ENCODE measurements at places on chromosomes 7 and 10.

- no peak for DNase-seq
These were observed 94.2 kb downstream of the ARL5B start for GRCh38 chr10:18753312-18753895.

GRCh38 chr10:70163448-70163847 is 6.9 kb downstream of the SAR1A start:
- no peak for DNase-seq

DNA sequence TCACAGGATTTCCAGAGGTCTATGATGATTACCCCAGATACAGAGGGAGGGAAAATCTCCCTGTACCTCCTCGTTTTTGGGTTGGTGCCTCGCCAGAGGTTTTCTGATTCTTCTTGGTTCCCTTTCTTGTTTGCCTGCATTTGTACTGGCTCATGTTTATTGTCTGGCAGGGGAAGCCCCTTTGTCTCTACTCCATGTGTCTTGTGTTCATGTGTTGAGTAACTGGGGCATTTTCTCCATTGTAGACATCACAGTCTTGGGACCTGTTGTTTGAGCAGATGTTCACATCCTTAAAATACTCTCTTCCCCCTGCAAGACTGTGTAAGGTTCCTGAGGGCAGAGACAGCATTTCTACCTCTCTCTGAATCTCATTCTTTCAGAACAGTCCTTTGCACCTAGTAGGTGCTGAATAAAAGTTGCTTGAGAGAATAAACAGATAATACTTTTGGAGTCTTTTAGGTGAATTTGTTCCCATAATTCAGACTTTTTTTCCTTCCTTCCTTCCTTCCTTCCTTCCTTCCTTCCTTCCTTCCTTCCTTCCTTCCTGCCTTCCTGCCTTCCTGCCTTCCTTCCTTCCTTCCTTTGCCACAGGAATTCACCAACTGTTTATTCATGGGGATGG is 25.1 kb downstream of the CDK14 start:
- no peak for DNase-seq

DNA sequence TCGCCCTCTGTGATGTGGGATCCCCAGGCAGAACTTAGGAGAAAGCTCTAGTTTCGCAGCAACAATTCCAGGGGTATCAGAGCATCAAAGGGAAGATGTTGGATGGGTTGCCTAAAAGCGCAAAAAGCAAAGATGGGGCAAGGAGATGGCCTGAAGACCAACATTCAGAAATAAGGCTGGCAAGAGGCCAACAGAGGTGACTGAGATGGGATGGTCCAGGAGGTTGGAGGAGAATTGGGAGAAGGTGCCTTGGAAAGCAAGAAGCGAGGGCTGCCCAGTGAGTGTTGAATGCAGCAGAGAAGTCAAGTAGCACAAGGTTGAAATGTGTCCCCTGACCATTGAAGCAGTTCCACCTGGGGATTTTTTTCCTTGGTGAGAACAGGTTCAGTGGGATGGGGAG is 38.4 kb upstream of the TMEM273 start:
- no peak for DNase-seq

DNA sequence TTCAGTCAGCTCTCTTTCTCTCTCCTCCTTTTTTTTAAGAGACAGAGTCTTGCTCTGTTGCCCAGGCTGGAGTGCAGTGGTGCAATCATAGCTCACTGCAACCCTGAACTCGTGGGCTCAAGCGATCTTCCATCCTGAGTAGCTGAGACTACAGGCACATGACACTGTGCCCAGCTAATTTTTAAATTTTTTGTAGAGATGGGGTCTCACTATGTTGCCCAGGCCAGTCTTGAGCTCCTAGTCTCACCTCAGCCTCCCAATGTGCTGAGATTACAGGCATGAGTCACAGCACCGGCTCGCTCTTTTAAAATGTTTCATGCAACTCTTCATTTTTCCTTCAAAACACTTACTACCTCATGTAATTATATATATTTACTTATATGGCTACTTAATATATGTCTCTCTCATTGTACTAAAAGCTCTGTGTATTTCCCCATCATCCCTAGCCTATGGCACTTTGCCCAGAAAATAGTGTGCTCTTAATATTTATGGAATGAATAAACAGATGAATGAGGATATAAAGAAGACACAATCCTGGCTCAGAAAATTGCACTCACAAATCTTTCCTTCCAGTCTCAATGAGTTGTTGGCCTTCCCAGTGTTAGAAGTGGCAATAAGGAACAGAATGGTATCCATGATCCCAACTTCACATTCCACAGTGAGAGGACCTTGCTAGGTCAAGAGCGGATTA is 33.9 kb downstream of the EBLN1 start:
- DNase-seq, result no peak

- no peak for DNase-seq
These were observed 218.8 kb upstream of the FRMD4A start for GRCh38 chr10:14549496-14549895.

GRCh38 chr7:101393865-101394264 is 31.2 kb downstream of the COL26A1 start:
- DNase-seq, result no peak

DNA sequence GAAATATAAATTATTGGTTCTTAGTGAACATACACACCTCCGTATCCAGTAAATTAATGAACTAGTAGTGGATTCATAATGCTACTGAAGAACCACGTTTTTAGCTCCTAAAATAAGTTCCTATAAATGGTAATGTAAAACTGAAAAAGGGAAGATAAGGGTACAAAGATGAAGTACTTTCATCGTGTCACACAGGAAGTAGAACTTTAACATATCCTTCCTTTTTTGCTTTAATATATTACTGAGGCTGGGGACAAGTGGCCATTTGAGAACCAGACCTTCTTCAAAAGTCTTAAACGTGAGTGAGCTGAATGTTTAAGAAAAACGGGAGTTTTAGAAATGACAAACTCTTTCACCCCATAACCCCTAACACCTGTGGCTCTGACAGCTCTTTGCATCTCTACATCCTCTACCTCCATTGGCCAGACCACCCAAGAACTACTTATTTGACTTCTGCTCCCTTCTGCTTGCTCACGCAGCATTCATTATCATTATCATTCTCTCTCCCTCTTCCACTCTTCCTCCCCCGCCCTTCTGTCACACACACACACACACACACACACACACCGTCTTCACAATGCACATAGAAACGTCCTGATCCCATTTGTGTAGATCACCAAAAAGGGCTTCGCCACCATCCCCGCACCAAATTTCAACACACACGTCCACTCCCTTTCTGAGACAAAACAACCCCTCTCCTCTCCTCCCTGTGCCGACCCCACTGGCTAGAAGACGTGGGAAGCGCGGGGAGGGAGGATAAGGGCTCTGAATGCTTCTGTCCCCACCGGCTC is 677 bp downstream of the SKAP2 start:
- DNase-seq, result peak; percentile 14

GRCh38 chr7:2950578-2950977 is 93.1 kb downstream of the CARD11 start:
- DNase-seq, result no peak

- no peak for DNase-seq
These were observed 46.6 kb downstream of the INSIG1 start for GRCh38 chr7:155344270-155344617.

DNA sequence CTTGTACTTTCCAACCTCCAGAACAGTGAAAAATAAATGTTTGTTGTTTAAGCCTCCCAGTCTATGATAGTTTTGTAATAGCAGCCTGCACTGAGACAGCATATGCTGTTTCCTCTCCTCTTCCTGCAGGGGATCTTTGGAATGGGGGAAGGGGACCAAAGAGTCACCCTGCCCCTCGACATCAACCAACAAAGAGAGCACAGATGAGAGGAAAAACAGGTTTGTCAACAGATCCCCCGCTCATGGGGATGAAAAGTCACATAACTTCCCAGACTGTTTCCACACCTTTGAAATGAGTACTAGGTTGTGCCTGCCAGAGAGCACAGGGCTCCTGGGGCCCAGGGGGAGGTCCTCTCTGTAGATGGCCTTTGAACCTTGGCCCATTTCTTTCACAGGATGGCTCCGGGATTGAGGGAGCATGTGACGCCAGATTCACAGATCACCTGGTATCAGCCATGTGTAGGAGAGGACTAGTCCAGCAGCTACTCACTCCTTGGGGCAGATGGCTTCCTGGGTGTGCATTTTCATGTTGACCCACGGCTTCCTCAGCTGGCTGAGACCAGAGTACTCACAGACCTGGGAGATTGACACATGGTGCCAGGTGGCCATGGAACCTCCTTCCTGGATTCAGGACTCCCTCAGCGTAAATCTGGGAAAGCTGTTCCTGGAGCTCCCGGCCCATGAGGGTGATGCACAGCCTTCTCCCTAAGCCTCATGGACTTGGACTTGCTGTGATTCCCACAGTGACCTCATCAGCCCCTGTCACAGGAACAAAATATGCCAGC is 125.6 kb downstream of the CXCL12 start:
- no peak for DNase-seq

DNA sequence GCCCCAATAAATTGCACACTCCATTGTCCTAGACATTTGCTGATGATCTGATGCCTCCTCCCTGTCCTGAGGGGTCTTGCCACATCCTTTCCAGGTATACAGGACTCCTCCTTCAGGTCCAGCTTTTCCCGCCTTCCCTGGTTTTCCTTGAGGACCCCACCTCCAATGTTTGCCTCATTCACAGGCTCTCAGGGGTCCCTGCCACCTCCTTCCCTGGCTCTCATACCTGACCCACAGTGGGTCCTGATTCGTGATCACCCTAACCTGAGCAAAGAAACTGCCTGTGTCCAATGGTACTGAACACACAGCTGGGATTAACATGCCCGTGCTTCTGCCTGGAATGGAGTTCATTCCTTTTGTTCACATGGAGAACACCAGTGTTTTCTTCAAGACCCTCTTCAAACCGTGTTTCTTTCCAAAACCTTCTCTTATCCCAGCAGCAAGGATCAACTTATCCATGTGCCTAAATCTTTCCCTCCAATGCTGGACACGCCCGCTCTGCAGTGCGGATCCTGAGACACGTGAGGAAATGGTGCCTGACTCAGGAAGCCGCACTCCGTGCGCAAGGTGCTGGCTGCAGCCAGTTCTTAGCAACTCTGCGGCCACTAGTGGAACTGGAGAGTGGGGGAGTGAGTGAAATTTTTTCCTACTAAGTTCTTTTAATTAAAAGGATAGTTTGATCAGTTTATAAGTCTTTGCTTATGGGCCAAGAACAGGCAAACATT is 354.6 kb upstream of the SHH start:
- no peak for DNase-seq

Data from activated gamma-delta T cell treated with Interleukin-2 at 50 U/mL for 16 hours (primary cell).